ENCODE measurements at places on chromosomes 3 and 15.

GRCh38 chr3:60952055-60952454 lies 299.2 kb downstream of the FHIT start:
- DNase-seq: no peak

GRCh38 chr3:5239602-5240001 lies 52.1 kb downstream of the EDEM1 start:
- DNase-seq: no peak

- DNase-seq: no peak
These were observed 35.1 kb downstream of the USP3 start for GRCh38 chr15:63539521-63539920.

DNA sequence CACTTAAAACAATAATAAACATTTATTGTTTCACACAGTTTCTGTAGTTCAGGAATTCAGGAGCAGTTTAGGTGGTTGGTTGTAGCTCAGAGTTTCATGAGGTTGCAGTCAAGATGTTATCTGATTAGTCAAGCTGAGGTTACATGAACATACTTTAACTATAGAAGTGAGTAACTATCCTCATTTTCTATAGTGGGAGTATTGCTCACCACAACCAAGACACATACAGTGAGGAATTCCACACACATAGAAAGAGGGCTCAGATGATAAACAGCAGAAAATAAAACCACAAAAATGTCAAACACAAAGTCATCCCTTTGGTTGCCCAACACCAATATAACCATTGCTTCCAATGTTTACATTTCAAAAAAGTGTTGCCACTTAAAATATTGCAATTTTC lies 13.6 kb downstream of the SCN11A start:
- no peak for DNase-seq

GRCh38 chr3:48222616-48223513 lies at the start of gene CAMP:
CAMP (plus strand) TSS chr3:48223495; CDS start chr3:48223512, 17 bp downstream.
- no peak for DNase-seq

Data from stimulated activated CD4-positive, alpha-beta T cell treated with anti-CD3 and anti-CD28 coated beads, Interleukin-1b, Interleukin-23, amount 100 ng/mL, for 1 hour (primary cell).